ENCODE measurements at places on chromosomes 7 and 10.

DNA sequence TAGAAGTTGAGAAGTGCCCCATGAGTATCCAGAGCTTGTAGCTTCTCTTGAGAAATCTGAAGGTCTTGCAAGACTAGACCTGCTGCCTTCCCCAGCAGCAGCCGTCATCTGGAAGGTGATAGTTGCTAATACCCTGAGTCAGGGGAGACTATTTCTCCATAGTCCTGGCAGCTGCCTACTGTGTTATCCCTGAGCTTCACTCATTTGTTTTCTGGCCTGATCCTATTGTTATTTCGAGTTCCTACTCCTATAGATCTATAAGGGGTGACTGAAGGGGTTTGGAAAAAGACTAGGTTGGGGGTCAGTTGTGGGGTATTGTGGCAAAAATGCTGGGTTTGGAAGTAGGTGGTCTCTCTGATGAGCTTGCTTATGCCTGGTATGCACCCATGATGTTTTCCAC is 297.8 kb downstream of the CNTNAP2 start:
- DNase-seq: no peak

GRCh38 chr7:42253316-42253715 is 16.3 kb upstream of the GLI3 start:
- no peak for DNase-seq

GRCh38 chr7:47556511-47557180 is 25.3 kb downstream of the TNS3 start:
- DNase-seq: no peak

GRCh38 chr10:71634531-71635164 is 84.9 kb downstream of the C10orf105 start:
- no peak for DNase-seq

DNA sequence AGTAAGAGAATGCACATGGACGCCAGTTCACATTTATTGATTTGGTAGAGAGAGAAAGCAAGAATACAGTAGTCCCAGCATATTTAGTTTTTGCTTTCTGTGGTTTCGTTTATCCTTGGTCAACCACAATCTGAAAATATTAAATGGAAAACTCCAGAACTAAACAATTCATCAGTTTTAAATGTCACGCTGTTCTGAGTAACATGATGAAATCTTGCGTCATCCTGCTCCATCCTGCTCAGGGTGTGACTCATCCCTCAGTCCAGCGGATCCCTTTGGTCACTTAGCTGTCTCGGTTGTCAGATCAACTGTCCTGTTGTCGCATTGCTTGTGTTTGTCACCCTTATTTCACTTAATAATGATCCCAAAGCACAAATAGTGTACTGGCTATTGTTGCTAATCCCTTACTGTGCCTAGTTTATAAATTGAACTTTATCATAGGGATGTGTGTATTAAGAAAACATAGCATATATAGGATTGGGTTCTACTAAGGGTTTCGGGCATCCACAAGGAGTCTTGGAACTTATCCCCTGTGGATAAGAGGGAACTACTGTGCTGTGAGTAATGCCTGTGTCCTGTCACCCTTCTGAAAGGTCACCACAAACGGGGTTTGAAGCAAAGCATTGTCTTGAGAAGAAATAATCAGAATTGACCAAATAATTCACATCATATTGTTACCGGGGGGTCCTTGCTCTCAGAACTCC is 73.6 kb downstream of the OTUD1 start:
- DNase-seq: no peak

GRCh38 chr7:18623389-18623788 is 127.8 kb downstream of the HDAC9 start:
- no peak for DNase-seq

DNA sequence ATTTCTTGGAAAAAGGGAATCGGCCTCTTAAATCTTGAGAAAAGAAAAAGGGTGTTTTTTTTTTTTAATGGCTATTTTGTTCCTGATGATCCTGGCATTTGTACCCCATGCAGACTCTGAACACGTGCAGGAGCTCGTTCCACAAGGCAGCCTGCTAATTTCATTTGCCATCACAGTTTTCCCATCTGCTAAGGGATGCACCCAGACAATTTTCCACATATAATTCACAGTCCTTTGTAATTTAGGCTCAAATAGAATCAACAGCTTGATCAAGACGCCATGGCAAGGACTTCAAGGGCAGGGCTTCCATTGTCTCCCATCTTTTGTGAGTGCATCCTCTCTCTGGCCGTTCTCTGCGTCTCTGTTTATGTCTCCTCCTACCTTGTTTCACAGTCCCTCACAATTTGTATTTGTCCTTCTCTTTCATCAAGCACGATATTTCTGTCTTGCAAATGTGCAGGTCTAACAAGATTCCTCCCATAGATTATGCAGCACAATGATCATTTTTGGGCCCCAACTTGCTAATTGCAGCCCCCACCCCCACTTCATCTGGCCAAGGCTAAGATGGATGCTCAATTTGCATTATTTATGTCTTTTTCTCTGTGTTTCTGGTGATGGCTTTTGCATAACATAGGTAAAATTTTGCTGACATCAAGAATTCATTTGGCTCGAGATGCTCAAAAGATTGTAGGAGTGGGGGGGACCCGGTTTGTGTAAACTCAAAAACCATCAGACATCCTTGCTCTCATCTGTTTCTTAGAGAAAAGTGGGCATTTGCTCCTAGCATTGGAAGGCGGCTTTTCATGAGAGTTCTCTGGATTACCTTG is 356.0 kb upstream of the NPVF start:
- DNase-seq: no peak

- no peak for DNase-seq
Measured at GRCh38 chr10:122560279-122560804, at the start of gene DMBT1. DMBT1 (plus strand) TSS chr10:122560754; CDS start chr10:122560771, 17 bp downstream.

GRCh38 chr10:13047529-13048206 is 46.2 kb upstream of the CCDC3 start:
- DNase-seq: no peak

GRCh38 chr7:94423863-94424735 is 29.4 kb downstream of the COL1A2 start:
- DNase-seq: peak; percentile 55

GRCh38 chr10:75707080-75707840 is 275.8 kb downstream of the LRMDA start:
- DNase-seq: no peak

DNA sequence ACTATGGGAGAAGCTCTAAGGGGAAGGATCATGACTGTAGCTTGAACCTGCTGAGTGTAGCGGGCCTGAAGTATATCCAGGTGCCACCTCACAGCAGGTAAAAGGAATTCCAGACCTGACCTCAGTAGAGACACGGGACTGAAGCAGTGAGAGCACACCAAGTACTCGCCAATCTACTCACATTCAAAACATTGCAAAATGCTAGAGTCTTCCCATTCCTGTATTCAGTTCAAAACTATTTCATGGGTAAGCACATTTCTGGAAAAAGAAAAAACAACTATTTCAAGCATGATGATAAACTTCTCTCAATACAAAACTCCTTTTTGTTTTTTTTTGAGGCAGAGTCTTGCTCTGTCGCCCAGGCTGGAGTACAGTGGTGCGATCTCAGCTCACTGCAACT is 121.9 kb upstream of the AUTS2 start:
- no peak for DNase-seq

DNA sequence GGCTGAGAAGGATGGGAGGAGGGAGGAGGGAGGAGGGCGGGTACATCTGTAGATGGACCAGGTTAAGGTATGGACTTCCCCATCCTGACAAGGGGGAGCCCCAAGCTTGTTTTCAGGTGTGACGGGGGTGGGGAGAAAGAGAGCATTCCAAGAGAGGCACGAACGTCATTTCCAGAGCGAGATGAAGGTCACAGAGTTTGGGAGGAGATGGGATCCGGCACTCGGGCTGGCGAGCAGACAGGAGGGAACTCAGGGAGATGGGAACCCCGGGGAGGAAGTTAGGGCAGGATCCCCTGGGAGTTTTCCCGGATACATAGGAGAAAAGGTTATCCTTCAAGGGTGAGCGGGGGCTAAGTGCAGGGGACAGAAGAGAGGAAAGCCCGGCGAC is 118.8 kb downstream of the CUX1 start:
- DNase-seq: no peak

Measured in amniotic stem cell (primary cell).